ENCODE measurements at places on chromosomes 4 and X.

DNA sequence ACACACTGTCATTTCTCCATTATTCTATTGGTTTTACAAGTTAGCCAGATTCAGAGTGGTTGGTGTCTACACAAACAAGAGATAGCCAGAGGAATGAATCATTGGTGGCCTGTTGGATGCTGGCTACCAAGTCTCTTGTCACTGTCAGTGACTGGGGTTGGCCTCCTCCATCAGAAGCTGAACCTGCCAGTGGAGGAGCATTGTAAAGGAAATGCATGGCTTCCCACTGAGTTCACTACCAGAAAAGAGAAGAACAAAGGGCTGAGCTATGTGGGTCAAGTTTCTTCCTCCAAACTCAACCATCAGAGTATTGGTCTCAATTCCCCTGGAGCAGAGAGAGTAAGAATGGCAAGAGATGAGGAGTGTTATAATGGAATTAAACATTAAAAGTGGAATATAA is 26.5 kb upstream of the ANKRD50 start:
- DNase-seq, result no peak

DNA sequence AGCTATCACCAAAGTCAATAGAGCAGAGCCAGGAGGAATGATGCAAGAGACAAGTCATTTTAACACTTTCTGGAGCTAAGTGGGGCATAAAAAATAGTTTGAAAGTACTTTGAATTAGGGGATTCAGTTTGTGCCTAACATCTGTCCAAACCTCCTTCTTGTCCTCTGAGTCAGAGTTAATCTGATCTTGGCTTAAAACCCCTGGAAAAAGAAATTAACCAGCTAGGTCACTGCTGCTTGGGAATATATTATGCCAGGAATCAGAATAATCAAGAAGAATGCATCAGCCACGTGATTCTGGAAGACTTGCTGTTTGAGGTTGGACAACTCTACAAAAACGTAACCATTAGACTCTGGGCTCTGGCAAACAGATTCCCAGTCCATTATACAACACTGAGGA is 45.3 kb upstream of the EDA2R start:
- no peak for DNase-seq

GRCh38 chr4:62288808-62289541 is 1088.8 kb downstream of the ADGRL3 start:
- DNase-seq, result no peak

DNA sequence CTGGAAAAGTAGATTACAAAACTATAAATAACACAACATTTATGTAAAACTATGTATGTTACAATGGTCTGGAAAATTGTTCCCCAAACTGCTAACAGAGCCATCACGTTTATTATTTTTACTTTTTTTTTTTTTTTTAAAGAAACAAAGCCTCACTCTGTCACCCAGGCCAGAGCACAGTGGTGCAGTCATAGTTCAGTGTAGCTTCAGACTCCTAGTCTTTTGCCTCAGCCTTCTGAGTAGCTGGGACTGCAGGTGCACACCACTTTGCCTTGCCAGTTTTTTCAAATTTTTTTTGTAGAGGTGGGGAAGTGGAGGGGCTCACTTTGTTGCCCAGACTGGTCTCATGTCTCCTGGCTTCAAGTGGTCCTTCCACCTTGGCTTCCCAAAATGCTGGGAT is 180.1 kb upstream of the SPRY1 start:
- no peak for DNase-seq

GRCh38 chr4:3477750-3478430 is 14.8 kb downstream of the DOK7 start:
- no peak for DNase-seq

GRCh38 chr4:156992943-156993342 is 21.3 kb upstream of the PDGFC start:
- DNase-seq, result no peak
